ENCODE measurements at places on chromosomes 7 and 10.

DNA sequence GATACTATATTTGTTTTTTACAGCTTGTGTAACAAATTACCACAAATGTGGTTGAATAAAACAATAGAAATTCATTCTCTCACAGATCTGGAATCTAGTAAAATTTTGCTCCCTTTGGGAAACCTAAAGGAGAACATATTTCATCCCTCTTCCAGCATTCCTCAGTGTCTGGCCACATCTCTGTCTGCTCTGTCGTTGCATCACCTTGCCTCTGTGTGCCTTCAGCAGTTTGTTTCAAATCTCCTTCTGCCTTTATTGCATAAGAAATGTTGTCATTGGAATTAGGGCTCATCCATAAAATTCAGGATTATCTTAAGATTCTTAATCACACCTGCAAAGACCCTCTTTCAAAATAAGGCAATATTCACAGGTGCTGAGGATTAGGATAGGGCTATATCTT is 14.5 kb downstream of the OR2A14 start:
- DNase-seq: no peak

- no peak for DNase-seq
Measured at GRCh38 chr7:66933469-66933868, 12.4 kb downstream of the TMEM248 start.

DNA sequence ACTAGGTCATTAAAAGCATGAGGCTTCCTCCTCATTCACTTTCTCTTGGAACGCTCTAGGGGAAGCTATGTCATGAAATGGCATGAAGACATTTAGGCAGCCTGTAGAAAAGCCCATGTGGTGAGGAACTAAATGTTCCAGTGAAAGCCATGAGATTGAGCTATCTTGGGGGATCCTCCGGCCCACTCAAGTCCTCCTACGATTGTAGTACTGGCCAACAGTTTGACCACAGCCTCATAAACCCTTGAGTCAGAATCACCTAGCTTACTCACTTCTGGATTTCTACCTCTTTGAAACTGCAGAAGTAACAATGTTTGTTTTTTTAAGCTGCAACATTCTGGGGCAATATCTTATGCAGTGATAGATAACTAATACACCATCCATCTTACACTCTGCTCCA is 605.1 kb downstream of the SORCS1 start:
- DNase-seq: no peak

DNA sequence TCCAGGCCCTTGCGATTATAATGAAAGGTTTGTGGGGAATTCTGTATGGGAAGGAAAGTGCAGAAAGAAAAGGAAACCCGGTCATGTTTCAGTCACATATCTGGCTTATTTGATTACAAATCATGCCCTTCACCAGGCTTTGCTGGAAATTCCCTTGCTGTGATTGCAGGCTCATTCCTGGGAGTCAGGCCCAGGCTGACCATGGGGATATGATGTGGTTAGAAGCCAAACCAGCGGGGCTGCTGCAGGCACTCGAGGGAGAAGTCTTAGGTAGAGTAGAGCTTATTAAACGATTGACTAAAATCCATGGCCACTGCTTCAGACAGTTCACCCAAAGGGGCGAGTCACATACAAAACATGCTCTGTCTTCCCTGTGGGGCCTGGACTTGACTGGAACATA is 16.2 kb downstream of the PKD1L1 start:
- DNase-seq: no peak

- no peak for DNase-seq
Measured at GRCh38 chr7:124697746-124698145, 67.8 kb downstream of the GPR37 start.

- no peak for DNase-seq
Measured at GRCh38 chr10:77771450-77771849, 133.8 kb upstream of the KCNMA1 start.

- DNase-seq: peak; percentile 72
Measured at GRCh38 chr7:81956520-81956919, 186.7 kb upstream of the HGF start.

DNA sequence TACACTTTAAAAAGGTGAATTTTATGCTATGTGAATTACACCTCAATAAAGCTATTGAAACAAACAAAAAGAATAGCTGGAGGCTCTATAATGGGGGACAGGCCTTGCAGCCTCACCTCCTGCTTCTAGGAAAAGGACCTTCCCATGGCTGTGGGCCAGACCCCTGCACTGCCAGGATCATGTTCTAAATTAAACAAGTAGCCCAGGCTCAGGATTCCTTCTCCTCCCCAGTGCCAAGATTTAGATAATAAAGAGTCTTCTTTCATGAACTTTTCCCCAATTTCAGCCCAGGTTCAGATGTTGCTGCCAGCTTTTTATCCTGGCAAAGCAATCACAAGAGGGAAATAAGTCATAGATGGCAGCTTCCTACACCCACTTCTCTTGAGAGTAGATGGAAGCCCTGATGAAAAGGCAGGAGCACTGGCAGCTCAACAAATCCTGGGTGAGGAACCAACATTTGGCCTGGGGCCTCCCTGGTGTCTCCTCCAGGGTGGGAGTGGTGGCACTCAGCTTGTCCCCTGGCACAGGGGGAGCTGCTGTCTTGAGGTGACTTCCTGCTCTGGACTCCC is 22.2 kb upstream of the CAMK2B start:
- DNase-seq: no peak

GRCh38 chr10:100391163-100392002 is 44.4 kb downstream of the SCD start:
- no peak for DNase-seq

- no peak for DNase-seq
Measured at GRCh38 chr10:35690534-35690933, 48.4 kb upstream of the FZD8 start.

DNA sequence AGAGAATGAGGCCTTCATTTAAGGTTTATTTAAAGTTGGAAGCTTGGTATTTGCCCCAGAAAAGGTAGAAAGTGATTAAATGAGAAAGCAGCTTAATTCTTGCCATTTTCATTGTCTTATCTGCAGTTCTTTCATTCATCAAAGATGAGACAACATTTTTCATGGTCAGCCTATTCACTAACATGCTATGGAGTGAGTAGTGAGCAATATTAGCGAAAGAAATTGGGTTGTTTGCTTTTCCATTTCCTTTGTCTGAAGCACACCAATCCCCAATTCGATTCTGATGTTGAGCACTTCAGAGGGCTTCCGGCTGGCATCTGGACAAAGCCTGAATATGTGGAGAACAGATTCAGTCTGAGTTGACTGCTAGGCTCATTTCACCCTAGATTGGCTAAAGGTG is 317.2 kb downstream of the BBS9 start:
- DNase-seq: no peak

DNA sequence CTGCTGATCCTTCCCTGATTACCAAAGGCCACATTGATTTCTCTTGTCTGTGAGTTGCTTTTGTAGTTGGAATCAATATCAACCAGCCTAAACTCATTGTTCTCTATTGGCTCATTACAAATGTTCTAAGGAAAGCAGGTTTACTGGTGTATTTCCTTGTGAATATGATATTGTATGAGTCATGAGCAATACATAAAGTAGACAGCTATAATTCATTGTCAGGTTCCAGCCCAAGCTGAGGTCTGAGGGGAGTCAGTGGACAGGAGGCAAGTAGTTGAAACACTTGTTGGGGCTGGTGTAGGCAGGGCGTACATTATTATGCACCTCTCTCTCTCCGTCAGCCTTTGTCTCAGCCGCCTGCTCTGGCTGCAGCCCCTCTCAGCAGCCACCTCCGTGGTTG is 451.7 kb downstream of the IPMK start:
- DNase-seq: no peak

DNA sequence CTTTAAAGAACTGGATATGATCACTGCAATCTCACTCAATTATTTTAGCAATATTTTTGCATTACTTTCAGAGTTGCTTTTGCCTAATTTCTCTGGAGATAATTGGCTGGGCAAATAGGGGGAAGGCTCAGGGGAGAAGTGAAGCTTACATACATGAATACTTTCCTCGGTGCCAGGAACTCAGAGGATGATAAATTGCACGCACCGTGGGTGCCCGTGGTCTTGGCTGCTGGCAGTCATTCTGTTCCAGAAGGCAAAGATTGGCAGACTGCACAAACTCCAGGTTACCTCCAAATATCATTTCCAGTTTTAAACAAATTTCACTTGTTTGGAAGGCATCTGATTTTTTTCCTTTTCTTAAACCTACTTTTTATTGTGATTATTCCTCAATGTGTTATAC is 197.8 kb upstream of the TMEM72 start:
- DNase-seq: no peak

DNA sequence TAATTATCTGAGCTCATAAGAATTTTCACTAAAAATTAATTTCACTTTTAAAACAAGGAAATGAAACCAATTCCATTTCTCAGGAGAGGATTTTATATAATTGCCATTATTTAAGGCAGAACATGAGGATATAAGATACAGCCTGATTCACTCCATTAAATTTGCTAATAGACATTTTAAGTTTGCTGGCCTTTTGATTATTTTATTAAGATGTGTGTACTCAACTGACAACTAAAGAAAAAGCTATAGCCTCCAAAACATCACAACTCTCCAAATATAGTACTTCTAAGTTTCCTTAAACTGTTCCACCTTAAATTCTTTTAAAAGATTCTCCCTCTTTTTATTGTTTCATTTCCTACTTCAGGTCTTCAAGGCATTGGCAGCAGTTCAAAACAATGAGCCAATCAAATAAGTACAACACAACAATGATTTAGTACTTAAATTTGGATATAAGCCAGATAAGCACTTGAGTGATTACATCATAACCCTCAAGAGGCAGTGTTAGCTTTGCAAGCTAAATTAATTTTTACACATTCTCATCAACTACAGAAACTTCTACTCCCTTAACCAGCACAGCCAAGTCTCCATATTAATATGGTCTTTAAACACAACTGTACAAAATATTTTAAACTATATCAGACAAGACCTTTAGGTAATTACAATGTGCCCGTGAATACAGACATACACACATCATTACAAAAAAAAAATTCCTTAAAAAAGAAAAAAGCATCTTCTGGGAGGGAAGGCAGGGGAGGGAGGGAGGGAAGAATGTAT is 121.8 kb downstream of the KMT2C start:
- peak; percentile 50 for DNase-seq
